Sigmoid colon (tissue), 7 donors: ENCODE measurements at places on chromosomes 4 and X. TPM values are rescaled to one million over a fixed set of nuclear protein-coding genes. Genes with fewer than 3 reads are reported as not detected.

The KIT gene
- 58.7 TPM for total RNA-seq

The CLDN22 gene
- not detected for total RNA-seq

The TMPRSS11B gene
- total RNA-seq, result not detected

The TXK gene
- 1.1 TPM for total RNA-seq

The EIF4E gene
- total RNA-seq, result 53.2 TPM

The TEX13B gene
- total RNA-seq, result not detected

The TLR8 gene
- total RNA-seq, result 2.6 TPM

The TNIP2 gene
- total RNA-seq, result 56.3 TPM

The CITED1 gene
- 0.99 TPM for total RNA-seq

The MAGEA12 gene
- total RNA-seq, result not detected

The TMPRSS11D gene
- not detected for total RNA-seq

The PI4K2B gene
- total RNA-seq, result 9.3 TPM

GRCh38 chrX:75181721-75182120, 25.6 kb upstream of the ABCB7 start:
- no peaks in the 10 kb centered on the region for H3K36me3 ChIP-seq
- no peaks in the 10 kb centered on the region for H3K4me1 ChIP-seq
- H3K27ac ChIP-seq, result no peak overlapping the region
- no peak for DNase-seq
- H3K27me3 ChIP-seq, result no peaks in the 10 kb centered on the region

DNA sequence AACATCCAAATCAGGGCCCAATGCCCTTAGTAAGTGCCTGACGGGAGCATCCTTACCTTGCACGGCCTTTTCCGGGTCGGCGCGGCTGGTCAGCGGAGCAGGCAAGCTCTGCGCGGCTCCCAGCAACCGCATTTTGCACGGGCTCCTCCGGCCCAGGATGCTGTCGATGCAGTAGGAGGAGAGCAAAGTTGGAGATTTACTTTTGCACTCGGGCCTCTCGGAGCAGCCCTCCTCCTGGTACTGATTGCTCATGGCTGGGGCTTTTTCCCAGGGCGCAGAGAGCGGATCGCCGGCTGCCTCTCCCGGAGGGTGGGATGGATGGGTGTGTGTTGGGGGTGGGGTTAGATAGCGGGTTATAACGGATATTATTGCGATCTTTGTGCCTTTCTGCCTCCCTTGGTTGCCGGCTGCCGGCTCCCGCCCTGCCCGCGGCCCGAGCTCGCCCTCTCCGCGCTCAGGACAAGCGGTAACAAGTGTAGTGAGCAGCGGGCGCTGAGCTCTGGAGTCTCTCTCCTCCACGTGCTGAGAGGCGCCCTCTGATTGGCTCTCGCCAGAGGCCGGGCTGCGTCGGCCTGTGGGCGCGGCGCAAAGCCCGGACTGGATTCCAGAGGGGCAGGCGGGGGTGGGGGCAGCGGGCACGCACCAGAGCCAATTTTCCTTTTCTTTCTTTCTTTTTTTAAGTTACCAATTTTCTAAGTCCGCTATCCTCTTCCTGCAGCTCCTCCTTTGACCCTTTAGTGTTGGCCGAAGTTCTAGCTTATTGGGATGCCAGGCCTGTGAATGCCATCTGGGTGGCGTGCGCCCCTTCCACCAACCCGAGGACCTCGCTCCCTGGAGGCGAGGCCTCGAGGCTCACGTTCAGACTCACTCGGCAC, at the start of gene ARX:
Gene ARX (minus strand): TSS at position 480 of the 875 bp plus-strand sequence. CDS start 228 bp downstream, at position 252.
- peaks cover 97% of the 10 kb centered on the region for H3K27me3 ChIP-seq
- H3K27ac ChIP-seq, result no peak within 1 kb of the TSS
- H3K4me3 ChIP-seq, result no peak within 1 kb of the TSS
- H3K36me3 ChIP-seq, result no peaks in the 10 kb centered on the region

DNA sequence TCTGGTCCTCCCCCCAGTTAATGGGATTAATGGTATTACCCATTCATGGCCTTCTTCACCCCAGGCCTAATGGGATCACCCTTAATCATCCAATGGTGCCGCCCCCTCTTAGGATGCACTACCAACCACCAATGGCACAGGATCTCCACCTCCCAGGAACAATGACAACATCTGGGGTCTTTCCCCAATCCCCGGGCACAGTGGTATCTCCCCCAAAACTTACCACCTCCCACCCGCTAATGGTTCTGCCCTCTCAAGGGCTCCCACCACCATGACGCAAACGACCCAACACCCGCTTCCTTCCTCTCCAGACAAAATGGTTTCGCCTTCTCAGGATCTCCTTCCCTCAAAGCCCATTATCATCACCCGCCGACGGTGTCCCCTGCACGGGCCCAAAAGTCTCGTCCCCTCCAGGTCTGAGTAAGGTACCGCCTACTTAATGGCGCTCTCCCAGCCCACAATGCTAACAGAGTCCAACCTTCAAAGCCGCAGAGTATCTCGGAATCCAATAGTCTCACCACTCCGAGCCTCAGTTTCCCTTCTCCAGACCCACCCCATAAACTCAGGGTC, 458 bp downstream of the GRIPAP1 start:
- H3K4me3 ChIP-seq, result peak overlapping the region; percentile 67
- peaks cover 9% of the 10 kb centered on the region for H3K4me1 ChIP-seq
- DNase-seq, result no peak
- H3K27ac ChIP-seq, result peak overlapping the region; percentile 69

DNA sequence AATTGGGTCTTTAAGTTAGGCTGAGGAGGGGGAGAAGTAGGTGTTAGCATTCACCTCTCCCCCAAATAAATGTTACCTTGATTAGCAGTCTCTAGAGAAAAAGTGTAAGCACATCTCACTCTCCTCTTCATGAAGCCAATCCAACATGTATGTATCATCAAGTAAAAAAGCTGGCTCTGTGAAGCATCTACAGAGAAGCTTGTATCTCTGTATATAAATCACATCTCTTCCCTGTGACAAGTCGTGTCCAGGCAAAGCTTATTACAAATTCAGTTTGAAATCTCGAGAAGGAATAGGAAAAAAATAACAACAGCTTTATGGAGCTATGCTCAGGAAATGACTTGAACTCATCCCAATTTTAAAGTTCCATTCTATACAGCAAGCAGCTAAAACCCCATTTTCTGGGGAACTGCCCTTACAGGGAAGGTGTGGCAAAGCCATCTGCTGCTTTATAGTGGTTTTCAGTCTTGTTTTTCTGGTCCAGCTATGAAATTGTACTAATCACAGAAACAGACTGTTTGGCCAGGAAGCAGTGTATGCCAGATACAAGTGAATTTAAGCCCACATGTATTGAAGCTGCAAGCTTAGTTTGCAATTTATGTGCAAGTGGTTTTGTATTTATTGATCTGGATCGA, 313.3 kb upstream of the NOCT start:
- H3K4me3 ChIP-seq, result no peak overlapping the region
- H3K27me3 ChIP-seq, result no peaks in the 10 kb centered on the region
- H3K4me1 ChIP-seq, result no peaks in the 10 kb centered on the region

- no peaks in the 10 kb centered on the region for H3K4me1 ChIP-seq
- no peak overlapping the region for H3K27ac ChIP-seq
- no peak overlapping the region for H3K4me3 ChIP-seq
- DNase-seq, result no peak
- no peaks in the 10 kb centered on the region for H3K27me3 ChIP-seq
Observed at GRCh38 chrX:131301155-131301554, 12.0 kb upstream of the IGSF1 start.

- DNase-seq, result peak; percentile 72
- no peaks in the 10 kb centered on the region for H3K27me3 ChIP-seq
- H3K36me3 ChIP-seq, result no peaks in the 10 kb centered on the region
- no peak overlapping the region for H3K4me3 ChIP-seq
- H3K27ac ChIP-seq, result peak overlapping the region; percentile 55
- peaks cover 15% of the 10 kb centered on the region for H3K4me1 ChIP-seq
Observed at GRCh38 chr4:184345573-184345922, 127.9 kb upstream of the ENPP6 start.

- H3K4me3 ChIP-seq, result no peak overlapping the region
- no peak for DNase-seq
- H3K36me3 ChIP-seq, result no peaks in the 10 kb centered on the region
- H3K27me3 ChIP-seq, result no peaks in the 10 kb centered on the region
- H3K4me1 ChIP-seq, result no peaks in the 10 kb centered on the region
Observed at GRCh38 chr4:67581913-67582312, 23.4 kb downstream of the STAP1 start.

DNA sequence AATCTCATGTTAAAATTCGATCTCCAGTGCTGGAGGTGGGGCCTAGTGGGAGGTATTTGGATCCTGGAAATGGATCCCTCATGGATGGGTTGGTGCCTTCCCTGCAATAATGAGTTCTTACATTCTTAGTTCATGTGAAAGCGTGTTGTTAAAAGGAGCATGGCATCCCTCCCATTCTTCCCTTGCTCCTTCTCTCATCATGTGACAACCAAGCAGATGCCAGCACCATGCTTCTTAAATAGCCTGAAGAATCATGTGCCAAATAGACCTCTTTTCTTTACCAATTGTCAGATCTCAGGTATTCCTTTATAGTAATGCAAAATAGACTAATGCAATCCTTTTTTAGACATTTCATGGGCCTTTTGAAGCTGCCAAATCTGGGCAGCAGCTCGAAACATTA, 29.0 kb upstream of the CLNK start:
- H3K4me1 ChIP-seq, result no peaks in the 10 kb centered on the region
- H3K27me3 ChIP-seq, result no peaks in the 10 kb centered on the region
- no peak overlapping the region for H3K4me3 ChIP-seq
- H3K36me3 ChIP-seq, result no peaks in the 10 kb centered on the region
- H3K27ac ChIP-seq, result no peak overlapping the region

GRCh38 chr4:54675721-54676461, 18.1 kb downstream of the KIT start:
- H3K36me3 ChIP-seq, result no peaks in the 10 kb centered on the region
- no peak overlapping the region for H3K4me3 ChIP-seq
- H3K27ac ChIP-seq, result no peak overlapping the region
- H3K27me3 ChIP-seq, result no peaks in the 10 kb centered on the region
- no peak for DNase-seq

GRCh38 chr4:87270144-87270543, 49.7 kb upstream of the KLHL8 start:
- H3K4me1 ChIP-seq, result no peaks in the 10 kb centered on the region
- no peak overlapping the region for H3K27ac ChIP-seq
- no peaks in the 10 kb centered on the region for H3K27me3 ChIP-seq

GRCh38 chr4:17324386-17324830, 187.5 kb downstream of the QDPR start:
- no peak overlapping the region for H3K27ac ChIP-seq
- no peaks in the 10 kb centered on the region for H3K27me3 ChIP-seq
- H3K4me1 ChIP-seq, result peaks cover 10% of the 10 kb centered on the region
- DNase-seq, result no peak

- no peaks in the 10 kb centered on the region for H3K4me1 ChIP-seq
- no peak overlapping the region for H3K4me3 ChIP-seq
- H3K27ac ChIP-seq, result no peak overlapping the region
- H3K27me3 ChIP-seq, result no peaks in the 10 kb centered on the region
- no peak for DNase-seq
- H3K36me3 ChIP-seq, result no peaks in the 10 kb centered on the region
Observed at GRCh38 chr4:117042962-117043361, 42.4 kb downstream of the TRAM1L1 start.

- H3K27me3 ChIP-seq, result no peaks in the 10 kb centered on the region
- no peaks in the 10 kb centered on the region for H3K4me1 ChIP-seq
- H3K4me3 ChIP-seq, result no peak overlapping the region
- no peak for DNase-seq
- H3K27ac ChIP-seq, result no peak overlapping the region
Observed at GRCh38 chr4:146098397-146098796, 77.1 kb upstream of the LSM6 start.

DNA sequence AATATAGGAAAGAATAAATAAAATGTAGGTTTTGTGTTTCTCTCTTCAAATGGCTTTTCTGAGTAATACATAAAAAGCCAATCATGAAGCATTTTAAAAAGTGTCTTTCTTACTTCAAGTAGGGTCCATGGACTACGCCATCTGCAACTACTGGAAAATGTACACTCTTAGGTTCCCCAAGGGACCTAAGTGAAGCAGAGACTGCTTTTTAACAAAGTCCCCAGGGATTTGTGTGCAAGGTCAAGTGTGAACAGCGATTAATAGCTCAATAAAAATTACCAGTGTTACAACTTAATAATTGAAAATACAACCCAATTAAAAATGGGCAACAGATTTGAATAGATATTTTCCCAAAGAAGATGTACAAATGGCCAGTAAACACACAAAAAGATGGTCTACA, 84.9 kb downstream of the ARHGAP6 start:
- no peak overlapping the region for H3K4me3 ChIP-seq
- no peaks in the 10 kb centered on the region for H3K36me3 ChIP-seq
- H3K4me1 ChIP-seq, result peaks cover 5% of the 10 kb centered on the region
- no peak for DNase-seq
- peak overlapping the region; percentile 3 for H3K27ac ChIP-seq
- no peaks in the 10 kb centered on the region for H3K27me3 ChIP-seq
